SW 1271 (cell line): ENCODE measurements at places on chromosomes 6 and 20.

- no peak for DNase-seq
Measured at GRCh38 chr20:49969234-49969633, 13.5 kb upstream of the SNAI1 start.

- no peak for DNase-seq
Measured at GRCh38 chr20:46581391-46581790, 30.9 kb upstream of the OCSTAMP start.

DNA sequence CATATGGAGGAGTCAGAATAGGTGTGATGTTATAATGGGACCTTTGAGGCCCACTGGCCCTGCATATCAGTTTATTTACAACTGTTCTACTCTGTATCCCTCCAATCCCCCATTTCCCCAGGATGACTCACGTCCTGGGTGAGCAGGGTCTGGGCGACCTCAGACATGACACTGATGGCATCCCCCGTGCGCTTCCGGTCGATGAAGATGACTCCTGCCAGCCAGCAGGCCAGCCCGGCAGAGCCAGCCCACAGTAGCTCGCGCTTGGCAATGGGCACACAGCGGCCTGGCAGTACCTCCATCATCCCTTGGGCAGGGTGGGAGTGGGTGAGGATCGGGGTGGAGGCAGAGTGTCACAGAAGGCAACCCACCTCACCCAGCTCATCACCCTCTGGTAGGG is 5.6 kb downstream of the AGPAT1 start:
- no peak for DNase-seq

DNA sequence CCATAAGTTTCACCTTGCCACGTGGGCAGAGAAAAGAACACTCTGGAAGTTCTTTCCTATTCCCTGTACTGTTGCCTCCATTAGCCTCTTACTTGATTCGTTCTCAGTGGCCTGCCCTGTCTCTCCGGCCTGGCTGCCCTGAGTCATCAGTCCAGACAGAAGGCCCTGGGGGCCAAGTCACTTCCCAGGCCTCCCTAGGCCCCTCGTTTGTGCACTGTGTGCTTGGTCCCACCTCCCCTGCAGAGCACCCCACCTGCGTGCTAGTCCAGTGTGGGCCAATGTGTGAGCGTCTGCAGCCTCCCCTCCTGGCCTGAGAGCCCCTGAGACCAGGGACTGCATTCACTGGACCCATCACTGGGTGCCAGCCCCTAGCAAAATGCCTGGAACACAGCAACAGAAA is 191.2 kb upstream of the RREB1 start:
- no peak for DNase-seq

DNA sequence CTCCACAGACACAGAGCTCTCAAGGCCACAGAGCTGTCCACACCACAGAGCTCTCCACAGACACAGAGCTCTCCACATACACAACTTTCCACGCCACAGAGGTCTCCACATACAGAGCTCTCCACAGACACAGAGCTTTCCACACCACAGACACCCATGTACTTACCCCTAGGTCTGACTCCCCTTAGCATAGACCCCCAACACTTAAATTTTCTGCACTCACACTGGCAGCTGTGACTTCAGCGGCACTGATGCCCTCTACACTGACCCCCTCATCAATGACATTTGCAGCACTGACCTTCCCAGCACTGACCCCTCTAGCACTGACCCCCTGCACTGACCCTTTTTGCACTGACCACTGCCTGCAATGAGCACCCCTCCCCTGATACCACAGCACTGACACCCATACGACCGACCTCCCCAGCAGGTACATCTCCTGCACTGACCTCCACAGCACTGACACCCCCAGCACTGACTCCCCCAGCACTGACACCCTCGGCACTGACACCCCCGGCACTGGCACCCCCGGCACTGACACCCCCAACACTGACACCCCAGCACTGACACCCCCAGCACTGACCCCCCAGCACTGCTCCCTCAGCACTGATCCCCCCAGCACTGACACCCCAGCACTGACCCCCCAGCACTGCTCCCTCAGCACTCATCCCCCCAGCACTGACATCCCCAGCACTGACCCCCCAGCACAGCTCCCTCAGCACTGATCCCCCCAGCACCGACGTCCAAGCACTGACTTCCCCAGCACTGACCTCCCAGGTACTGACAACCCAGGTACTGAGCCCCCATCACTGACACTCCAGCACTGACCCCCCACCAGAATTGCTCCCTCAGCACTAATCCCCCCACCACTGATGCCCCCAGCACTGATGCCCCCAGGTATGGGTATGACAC is 56.5 kb downstream of the ERMARD start:
- no peak for DNase-seq

DNA sequence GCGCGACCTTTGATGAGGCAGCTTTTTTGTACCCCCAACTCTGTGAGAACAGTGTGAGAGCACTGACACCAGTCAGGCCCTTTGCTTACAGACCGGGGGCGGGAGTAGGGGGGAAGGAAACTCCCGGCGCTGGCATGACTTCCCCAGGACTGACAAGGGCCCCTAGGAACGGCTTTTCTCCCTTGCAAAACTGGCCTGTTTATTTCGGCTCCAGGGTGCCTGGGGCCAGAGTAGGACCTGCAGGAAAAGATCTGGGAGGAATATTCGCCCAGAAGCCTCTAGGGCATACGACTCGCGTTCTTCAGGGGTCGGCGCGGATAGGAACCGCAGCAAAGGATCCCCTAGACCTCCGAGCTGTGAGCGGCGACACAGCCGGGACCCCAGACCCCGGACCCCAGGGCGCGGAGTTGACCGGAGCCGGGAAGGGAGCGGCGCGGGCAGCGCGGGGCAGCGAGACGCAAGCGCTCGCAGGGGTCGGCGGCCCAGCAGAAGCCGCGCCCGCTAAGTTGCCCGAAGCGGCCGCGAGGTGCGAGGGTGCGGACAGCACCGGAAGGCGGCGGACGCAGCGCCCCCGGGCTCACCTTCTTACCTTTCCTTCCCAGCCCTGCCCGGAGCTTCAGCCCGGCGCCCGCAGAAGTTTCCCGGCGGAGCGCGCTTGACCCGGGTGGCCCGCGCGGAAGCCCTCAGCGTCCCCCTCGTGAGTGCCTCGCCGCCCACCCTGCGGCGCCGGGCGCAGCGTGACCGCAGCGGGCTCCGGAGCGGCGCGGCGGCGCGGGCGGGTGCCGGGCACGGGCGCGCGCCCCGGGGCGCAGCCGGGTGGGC is at the start of gene POPDC3:
POPDC3 (minus strand) TSS at position 771 of the 822 bp plus-strand sequence. CDS start 18,105 bp downstream, outside the sequence.
- no peak for DNase-seq

- no peak for DNase-seq
Measured at GRCh38 chr6:113782636-113783035, 74.5 kb upstream of the MARCKS start.

DNA sequence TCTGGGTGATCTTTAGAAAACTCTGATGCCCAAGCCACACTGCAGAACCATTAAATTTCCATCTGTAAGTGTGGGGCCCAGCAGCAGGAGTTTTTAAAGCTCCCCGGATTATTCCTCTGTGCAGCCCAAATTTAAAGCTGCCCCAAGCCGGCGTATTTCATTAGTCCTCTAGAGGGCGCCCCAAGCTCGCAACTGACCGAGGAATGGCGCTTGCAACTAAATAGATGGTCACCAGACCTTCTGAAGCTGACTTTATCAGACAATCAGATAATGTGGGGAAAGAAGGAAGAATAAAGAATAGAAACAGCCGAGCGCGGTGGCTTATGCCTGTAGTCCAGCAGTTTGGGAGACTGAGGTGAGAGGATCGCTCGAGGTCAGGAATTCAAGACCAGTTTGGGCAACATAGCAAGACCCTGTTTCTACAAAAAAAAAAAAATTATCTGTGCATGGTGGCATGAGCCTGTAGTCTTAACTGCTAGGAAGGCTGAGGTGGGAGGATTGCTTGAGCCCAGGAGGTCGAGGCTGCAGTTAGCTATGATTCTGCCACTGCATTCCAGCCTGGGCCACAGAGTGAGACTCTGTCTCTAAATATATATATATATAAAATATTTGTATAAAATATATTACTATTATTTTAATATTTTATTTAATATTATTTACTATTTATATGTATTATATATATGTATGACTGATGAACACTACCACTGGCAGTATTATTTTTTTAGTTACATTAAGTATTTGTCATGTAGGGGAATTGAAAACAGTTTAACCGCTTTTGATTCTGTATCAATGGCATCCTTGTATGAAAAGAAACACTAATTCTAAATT is 56.0 kb downstream of the OTOR start:
- DNase-seq = no peak

- DNase-seq = no peak
Measured at GRCh38 chr6:19317431-19317986, 519.7 kb upstream of the ID4 start.

DNA sequence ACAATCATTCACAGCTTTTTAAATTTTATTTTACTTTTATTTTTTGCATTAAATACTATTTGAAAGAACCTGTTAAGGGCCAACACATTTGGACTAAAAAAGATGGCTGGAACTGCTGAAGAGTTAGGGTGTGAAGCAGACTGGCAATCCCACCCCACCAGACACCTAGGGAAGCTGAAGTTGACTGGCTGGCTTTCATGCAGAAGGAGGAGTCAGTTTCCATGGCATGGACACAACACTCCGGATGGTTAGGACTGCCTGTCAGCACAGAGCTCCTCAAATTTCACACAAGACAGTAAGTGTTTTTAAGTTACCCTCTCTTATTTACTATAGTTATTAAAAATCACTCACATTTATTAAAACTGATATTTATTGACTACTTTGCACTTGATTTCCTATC is at the start of gene ANKRD66:
ANKRD66 (plus strand) TSS at position 238 of the 400 bp plus-strand sequence. CDS start 5,016 bp downstream, outside the sequence.
- no peak for DNase-seq

DNA sequence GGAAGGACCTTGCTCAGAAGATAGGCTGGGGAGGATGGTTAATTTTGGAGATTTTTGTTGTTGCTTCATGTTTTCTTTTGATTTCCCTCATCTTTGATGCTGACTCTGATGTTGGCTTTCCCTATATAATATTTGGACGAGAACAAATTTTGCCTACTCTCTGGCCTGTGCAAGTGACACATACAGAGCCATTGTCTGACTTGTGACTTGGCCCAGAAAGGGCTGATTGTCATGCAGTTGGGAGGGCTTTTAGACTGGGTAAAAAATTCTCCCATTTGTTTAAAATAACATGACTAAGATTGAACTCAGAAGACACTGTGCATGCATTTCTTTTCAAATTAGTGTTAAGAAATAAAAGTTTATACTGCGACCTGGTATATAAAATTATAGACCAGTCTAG is 98.6 kb upstream of the SUPT3H start:
- no peak for DNase-seq

DNA sequence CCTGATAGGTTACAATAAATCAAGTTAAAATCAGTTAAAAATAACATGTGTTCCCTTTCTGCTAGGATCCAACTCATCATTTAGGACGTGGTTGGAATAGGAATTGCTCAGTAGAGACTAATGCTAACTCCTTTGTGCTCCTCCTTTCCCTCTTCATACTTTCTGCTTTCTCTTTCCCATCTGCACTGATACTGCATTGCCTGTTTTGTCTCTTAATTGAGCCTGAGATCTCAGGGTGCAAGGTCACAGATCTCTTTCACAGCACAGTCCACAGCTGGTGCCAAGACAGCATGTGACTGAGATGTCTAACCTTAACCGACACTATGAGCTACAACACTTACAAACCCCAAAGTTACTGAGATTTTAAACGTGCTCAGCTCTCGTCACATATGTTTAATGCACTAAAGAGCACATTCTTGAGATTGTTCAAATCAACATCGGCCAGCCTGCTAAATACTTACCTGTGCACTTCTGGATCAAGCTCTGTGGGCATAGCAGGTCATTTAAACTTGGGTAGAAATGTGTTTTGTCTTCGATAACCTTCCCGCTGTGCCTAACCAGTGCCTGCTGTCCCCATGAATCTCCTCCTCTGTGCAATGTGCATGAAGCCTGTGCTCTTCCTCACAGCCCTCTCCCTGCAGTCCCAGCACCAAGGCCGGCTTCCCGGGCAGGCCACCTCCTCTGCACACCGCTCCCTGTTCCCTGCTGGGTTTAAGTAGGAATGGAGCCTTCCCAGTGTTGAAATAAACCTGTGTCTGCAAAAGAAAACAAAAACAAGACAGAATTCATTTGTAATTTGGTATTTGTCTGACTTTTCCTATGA is 39.6 kb upstream of the AFDN start:
- DNase-seq = no peak

DNA sequence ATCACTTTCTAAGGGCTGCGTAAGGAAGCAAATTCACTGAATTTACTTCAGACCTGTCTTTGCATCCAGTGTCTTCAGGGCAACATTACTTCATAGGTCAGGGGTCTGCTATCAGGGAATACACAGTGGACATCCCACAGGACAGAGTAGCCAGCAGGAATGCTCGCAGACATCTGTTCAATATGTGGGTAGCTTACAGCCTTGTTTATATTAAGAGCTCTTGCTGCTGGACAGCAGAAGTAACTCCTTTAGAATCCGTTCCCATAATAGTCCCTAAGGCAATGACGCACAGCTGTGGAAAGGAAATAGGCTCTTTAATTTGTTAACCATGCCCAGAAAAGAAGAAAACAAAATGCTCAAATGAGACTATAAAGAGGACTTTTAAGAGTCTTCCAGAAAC is 198.7 kb downstream of the MOXD1 start:
- DNase-seq = no peak

DNA sequence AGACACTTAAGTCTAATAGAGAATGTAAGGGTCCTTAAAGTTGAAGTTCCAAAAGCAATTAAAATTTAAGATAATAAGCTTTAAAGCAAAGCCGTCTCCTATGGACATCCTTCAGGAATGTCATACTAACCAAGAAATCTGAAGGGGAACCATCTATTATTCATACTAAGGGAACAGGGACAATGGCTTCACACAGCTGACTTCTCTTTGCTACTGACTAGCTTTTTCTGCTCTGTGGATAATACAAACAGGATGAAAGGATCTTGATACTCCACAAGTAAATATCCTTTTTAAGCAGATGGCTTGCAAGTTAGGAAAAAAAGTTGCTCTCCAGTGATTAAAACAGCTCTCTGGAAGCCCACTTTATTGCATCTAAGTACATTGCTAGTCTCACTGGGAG is 178.6 kb downstream of the BACH2 start:
- DNase-seq = no peak

GRCh38 chr6:87944541-87944954 is 103.1 kb upstream of the SPACA1 start:
- DNase-seq = no peak

DNA sequence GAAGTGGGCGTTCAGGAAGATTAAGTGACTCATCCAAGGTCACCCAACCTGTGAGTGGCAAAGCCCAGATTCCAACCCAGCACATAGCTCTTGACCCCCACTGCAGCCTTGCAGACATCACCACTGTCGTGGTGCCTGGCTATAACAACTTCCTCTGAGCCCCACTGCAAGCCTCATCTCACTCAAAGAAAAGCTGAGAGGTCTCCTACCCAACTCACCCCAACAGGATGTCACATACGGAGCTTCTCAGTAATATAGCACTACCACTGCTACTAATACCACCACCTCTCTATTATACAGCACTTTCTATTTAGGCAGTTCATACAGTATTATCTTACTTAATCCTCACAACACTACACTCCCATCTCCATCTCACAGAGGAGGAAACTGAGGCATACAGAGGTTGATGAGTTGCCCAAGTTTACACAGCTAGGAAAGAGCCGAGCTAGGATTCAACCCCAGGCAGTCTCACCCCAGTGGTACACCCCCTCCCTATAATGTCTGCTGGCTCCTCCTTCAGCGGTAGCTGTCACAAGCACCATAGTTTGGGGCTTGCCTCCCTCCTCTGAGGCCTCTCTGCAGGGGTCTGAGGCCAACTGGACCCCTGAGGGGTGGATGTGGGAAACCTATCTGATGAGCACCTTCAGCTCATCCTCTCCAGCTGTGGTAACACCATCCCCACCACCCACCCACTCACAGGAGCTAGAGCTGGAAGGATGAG is 19.5 kb downstream of the TFEB start:
- DNase-seq = no peak
